ENCODE measurements at places on chromosomes 6 and 20. TPM values are rescaled to one million over a fixed set of nuclear protein-coding genes. Genes with fewer than 3 reads are reported as not detected.

PDYN gene
- not detected for total RNA-seq

PRDM13 gene
- not detected for total RNA-seq

PAX1 gene
- not detected for total RNA-seq

SLC12A5 gene
- total RNA-seq = 0.47 TPM

CST7 gene
- total RNA-seq = not detected

ABHD16B gene
- total RNA-seq = not detected

NOTCH4 gene
- total RNA-seq = 44.3 TPM

PLN gene
- total RNA-seq = not detected

KCNK17 gene
- not detected for total RNA-seq

SESN1 gene
- 44.1 TPM for total RNA-seq

APOM gene
- 0.37 TPM for total RNA-seq

CUTA gene
- 61.7 TPM for total RNA-seq

RCAN2 gene
- total RNA-seq = 0.34 TPM
